ENCODE measurements at places on chromosomes 2 and 18.

DNA sequence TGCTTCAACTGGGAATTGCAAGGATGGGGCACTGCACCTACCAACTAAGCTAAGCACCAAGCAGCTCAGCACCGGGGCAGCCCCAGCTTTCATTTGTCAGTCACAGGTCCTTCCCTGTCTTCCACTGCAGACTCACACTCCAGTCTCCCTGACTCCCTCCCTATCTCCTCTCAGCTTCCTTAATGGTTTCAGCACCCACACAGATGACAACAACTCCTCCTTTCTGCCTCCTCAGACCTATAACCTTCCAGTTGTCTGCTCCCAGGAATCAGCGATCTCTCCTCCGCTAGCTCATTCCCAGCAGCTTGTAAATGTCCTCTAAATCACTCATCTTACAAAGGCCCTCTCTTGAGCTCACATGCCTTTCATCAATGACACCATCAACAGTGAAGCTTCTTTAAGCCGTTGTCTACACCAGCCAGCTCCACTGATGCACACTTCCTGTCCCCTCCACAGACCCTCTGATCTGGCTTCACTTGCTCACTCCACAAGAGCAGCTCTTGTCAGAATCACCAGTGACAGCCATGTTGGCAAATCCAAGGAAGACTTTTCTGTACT is 32.1 kb downstream of the CLASP1 start:
- DNase-seq, result no peak

DNA sequence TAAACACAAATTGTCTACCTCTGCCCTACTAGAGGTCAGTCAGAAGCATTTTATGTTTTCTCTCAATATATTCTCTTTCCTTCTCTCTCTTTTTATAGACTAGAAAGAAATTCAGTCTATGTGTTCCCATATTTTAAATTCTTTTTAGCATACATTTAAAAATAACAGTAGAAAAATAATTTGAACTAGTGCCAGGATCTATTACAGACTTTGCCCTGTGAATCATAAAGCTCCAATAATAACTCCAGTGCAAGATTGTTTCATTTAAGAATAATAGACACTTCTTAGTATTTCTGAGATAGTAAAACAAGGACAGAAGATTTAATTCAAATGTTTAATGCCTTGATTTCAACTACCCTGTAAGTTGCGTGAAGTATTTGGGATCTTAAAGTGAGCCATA is 60.1 kb downstream of the ITGB6 start:
- no peak for DNase-seq

- no peak for DNase-seq
Observed at GRCh38 chr18:27789406-27789805, 387.5 kb downstream of the CDH2 start.

- DNase-seq, result no peak
Observed at GRCh38 chr2:8719528-8719927, 37.7 kb downstream of the ID2 start.

GRCh38 chr2:218811382-218811781 is 20.2 kb downstream of the PRKAG3 start:
- DNase-seq, result no peak

DNA sequence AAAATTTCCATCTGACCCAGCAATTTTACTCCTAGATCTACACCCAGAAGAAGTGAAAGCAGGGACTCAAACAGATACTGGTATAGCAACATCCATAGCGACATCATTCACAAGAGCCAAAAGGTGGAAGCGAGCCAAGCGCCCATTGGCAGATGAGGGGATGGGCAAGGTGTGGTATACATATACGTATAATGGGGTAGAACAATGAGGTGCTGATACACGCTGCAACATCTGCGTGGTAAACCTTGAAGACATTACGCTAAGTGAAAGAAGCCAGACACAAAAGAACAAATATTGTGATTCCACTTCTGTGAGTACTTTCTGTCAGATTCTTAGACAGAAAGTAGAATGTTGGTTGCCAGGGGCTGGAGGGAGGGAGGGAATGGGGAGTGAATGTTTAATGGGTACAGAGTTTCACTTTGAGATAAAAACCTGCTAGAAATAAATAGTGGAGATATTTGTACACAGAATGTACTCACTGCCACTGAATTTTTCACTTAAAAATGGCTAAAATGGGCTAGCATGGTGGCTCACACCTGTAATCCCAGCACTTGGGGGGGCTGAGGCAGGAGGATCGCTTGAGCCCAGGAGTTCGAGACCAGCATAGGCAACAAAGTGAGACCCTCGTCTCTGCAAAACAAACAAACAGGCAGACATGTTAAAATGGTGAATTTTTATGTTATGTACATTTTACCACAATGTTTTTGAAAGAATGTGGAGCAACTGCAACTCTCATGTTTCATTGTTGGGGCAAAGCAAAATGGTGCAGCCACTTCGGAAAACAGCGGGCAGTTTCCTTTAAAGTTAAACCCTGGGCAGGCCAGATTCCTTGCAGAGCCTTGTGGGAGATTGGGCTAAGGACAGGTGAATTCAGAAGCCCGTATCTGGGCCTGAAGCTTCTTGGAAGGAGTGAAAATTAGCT is 103.4 kb upstream of the MYCN start:
- no peak for DNase-seq

GRCh38 chr2:147589127-147589526 is 255.7 kb upstream of the ACVR2A start:
- DNase-seq, result no peak

DNA sequence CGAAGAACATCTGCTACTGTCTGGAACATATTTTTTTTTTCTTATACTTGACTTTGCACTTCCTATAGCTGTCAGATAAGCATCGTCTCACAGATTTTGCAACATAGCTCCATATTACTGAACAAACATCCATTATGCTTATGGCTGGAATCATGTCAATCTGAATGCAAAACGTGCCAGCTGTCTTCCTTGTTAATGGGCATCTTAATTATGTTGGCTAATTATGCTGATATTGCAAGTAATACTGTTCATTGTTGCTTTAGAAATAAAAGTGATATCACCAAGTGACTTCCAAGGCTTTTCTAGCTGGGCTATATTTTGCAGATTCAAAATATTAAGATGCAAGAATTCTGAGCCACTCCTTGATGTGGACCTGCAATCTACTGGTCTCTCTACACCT is 176.8 kb downstream of the ARL4C start:
- DNase-seq, result no peak

- DNase-seq, result no peak
Observed at GRCh38 chr2:85769236-85769982, 15.6 kb downstream of the ATOH8 start.

DNA sequence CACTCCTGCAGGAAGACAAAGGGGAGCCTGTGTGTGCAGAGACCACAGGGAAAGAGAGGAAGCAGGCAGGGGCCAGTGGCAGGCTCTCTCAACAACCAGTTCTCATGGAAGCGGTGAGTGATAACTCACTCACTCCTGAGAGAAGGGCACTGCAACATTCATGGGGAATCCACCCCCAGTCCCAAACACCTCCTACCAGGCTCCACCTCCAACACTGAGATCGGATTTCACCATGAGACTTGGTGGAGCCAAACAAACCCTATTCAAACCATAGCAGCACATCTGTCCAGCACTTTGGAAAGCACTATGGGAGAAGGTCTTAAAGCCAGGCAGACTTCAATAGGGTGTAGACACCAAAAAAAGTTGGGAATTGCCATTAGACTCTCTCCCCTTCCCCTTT is 345.7 kb upstream of the SPRED2 start:
- DNase-seq, result no peak

- no peak for DNase-seq
Observed at GRCh38 chr2:96739076-96739632, 710 bp downstream of the LMAN2L start.

GRCh38 chr18:41466436-41467160 is 488.4 kb upstream of the PIK3C3 start:
- DNase-seq, result no peak

GRCh38 chr2:174157053-174157452 is 91.3 kb downstream of the OLA1 start:
- DNase-seq, result no peak

DNA sequence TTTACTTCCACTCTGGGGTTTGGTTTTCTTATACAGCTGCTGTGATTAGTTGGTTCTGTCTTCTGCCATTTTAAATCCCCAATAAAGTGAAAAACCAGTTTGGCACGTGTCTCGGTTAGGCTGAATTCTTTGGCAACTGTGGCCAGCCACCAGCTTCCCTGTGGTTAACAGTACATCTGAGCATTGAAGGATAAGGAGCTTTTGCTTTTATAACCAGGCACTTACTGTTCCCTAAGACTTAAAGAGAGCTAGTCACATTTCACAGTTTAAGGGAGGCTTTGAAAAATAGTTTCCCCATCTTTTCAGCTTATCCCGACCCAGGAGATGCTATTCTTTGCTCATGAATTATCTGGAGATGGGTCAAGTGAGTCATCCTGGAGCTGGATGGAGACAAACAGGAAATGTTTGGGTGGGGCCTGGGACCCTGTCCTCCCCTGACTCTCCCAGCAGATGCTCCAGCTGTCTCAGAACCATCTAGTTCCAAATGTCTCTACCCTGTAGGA is 57.3 kb upstream of the EML6 start:
- DNase-seq, result no peak

GRCh38 chr2:207115715-207116364 is 49.9 kb downstream of the KLF7 start:
- no peak for DNase-seq

GRCh38 chr2:120589771-120590608 is 145.7 kb upstream of the GLI2 start:
- no peak for DNase-seq

GRCh38 chr2:234705108-234705507 is 208.2 kb upstream of the ARL4C start:
- no peak for DNase-seq

DNA sequence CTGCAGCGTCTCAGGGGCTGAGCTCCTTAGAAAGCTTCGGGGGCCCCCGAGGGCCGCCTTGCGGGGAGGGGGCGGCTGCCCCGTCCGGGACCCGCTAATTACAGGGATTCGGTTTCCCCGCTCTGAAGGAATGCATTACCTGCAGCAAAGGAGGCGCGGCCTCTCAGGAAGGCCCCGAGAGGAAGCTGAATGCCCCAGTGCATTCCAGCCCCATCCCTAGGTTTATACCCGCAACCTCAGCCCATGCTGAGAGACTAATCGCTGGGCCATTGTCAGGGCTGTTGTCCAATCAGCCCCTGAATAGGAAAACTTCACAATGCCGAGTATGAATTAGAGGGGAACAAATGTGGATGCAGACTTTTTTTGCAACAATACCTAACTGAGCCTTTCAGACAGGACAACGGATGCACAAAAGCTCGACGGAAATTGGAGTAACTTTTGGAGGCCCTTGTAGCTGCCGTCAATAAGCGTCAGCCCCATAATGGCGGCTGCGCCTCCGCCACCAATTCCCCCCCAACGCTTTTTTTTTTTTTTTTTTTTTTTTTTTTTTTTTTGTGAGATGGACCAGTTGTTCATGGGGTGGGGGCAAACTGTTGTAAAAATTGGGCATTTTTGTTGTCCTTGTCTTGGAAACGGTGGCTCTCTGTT is 138.6 kb upstream of the SIX3 start:
- DNase-seq, result no peak
